ENCODE measurements at places on chromosomes 11 and 22. TPM values are rescaled to one million over a fixed set of nuclear protein-coding genes. Genes with fewer than 3 reads are reported as not detected.

Gene CD6
- total RNA-seq = not detected

Gene P2RX6
- total RNA-seq = 4.5 TPM

Gene PPP2R1B
- total RNA-seq = 29.7 TPM

Gene VSIG10L2
- total RNA-seq = not detected

Gene ACRV1
- total RNA-seq = not detected

Gene MRGPRX3
- total RNA-seq = not detected

Gene NKAPD1
- 22.6 TPM for total RNA-seq

Gene TBX1
- not detected for total RNA-seq

Gene CRYBB3
- total RNA-seq = not detected

Gene CLDN5
- total RNA-seq = 0.89 TPM

Gene ASPHD2
- total RNA-seq = 2.3 TPM

Measured in smooth muscle cell of the umbilical artery (primary cell).